Esophagus mucosa (tissue), 1 donor: ENCODE measurements at places on chromosomes 11 and 22.

DNA sequence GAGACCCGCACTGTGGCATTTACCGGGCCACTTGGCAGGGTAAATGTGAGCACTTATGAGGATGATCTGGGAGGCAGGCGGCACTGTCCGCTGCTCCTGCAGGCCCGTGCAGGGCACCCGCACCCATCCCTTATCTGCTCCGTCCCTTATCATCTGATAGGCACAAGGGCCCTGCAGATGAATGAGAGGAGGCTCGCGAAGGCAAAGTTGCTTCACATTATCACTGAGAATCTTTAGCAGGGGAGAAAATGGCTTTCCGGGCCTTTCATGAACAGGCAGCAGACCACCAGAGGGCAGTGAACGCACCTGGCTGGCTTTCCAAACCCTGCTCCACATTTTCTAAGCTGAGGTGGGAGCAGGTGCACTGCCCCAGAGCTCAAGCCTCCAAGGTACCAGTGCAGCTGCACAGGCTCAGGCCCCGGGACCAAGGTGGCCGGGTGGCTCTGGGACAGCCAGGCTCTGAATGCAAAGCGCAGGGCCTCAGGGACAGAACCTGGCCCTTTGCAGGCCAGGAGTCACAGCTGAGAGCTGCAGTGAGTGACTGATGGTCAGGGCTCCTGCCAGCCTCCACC, 165.6 kb downstream of the SHANK2 start:
- ATAC-seq: no peak

- ATAC-seq: no peak
Observed at GRCh38 chr11:36330411-36330810, 34.3 kb downstream of the PRR5L start.

- ATAC-seq: no peak
Observed at GRCh38 chr11:105192115-105192514, 52.5 kb upstream of the CARD18 start.

GRCh38 chr22:32905400-32905799, 103.9 kb downstream of the TIMP3 start:
- no peak for ATAC-seq

DNA sequence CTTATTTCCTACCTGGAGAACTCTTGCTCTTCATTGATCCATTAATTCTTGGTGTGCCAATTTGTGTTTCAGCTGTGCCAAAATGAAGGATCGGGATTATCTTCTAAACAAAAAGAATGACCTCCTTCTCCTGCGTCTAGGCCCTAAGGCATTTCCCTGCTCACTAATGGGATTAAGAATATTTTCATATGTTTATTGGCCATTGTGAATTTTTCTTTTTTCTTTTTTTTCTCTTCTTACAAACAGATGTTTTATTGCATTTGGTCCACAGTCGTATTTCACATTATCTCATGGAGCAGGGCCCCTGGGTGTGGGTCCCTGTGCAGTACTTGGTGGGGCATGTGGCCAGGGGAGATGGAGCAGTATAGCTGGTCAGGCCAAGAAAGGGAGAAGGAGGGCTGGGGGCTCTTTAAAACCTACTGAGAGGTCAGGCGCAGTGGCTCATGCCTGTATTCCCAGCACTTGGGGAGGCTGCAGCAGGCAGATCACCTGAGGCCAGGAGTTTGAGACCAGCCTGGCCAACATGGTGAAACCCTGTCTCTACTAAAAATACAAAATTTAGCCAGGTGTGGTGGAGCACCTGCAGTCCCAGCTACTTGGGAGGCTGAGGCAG, 35.3 kb upstream of the HORMAD2 start:
- no peak for ATAC-seq

- no peak for ATAC-seq
Observed at GRCh38 chr11:19506816-19507486, 205.7 kb upstream of the NAV2 start.

- ATAC-seq: no peak
Observed at GRCh38 chr11:93512949-93513667, 30.1 kb downstream of the SMCO4 start.

GRCh38 chr22:45645150-45645525, 26.5 kb upstream of the ATXN10 start:
- ATAC-seq: no peak

- no peak for ATAC-seq
Observed at GRCh38 chr11:114285599-114285998, 10.6 kb upstream of the NNMT start.

- no peak for ATAC-seq
Observed at GRCh38 chr11:28738549-28738948, 630.4 kb downstream of the METTL15 start.

DNA sequence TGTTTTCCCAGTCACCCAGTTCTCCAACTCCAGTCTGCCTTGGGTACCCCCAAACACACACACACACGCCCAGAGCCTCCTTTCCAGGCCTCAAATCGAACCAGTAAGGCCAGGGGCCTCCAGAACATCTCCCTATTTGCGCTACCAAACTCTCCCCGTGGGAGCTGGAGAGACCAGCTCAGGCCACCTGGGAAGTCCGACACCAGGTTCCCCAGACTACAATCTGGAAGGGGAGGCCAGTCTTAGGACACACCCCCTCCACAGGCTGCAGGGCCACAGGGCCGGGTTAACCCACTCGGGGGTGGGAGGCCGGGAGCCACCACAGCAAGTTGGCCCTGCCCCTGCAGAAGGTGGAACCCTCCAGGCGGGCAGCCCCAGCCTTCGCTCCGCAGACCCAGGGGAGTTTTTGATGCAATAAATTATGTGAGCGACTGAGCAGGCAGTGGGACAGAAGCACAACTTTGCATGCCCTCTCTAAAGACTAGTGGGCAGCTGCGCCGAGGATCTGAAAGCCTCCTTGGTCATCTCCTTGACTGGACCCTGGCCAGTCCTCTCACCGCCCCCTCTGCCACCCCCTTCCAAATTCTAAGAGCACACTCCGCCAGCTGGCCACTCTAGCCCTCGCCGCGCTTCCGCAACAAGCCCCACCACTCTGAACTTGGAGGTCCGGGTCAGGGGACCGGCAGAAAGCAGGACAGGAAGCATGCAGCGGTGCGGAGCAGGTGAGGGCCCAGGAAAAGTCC, 2.8 kb downstream of the IGF2 start:
- ATAC-seq: no peak

- ATAC-seq: no peak
Observed at GRCh38 chr22:45629469-45630089, 42.1 kb upstream of the ATXN10 start.

- ATAC-seq: no peak
Observed at GRCh38 chr22:23862103-23862502, 4.4 kb downstream of the SLC2A11 start.

DNA sequence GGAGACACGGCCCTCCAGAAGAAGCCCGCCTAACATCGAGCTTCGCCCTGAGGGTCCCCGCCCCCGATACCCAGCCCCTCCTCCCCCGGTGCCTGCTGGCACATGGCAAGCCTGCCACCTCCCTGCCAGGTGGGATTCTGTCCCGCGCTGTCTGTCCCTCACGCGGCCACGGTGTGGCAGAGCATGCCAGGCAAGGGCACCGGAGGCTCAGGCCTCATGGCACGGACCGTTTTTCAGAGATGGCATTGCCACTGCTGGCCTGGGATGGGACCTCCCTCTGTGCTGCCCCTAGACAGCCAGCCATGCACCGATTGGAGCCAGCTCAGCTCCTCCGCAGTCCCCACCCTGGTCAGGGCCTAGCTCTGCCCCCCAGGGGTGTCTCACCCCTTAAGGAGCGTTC, 19.4 kb downstream of the MRPL23 start:
- ATAC-seq: no peak

GRCh38 chr11:64306876-64307622, 1.7 kb downstream of the ESRRA start:
- no peak for ATAC-seq

DNA sequence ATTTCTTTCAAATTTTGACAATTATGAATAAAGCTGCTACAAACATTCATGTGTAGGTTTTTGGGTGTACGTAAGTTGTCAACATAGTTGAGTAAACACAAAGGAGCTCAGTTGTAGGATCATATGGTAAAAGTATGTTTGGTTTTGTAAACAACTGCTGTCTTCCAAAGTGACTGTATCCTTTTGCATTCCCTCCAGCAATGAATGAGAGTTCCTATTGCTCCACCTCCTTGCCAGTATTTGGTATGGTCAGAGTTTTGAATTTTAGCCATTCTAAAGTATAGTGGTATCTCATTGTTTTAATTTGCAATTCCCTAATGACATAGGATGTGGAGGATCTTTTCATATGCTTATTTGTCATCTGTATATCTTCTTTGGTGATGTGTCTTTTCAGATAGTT, 28.0 kb upstream of the PHOX2A start:
- no peak for ATAC-seq

DNA sequence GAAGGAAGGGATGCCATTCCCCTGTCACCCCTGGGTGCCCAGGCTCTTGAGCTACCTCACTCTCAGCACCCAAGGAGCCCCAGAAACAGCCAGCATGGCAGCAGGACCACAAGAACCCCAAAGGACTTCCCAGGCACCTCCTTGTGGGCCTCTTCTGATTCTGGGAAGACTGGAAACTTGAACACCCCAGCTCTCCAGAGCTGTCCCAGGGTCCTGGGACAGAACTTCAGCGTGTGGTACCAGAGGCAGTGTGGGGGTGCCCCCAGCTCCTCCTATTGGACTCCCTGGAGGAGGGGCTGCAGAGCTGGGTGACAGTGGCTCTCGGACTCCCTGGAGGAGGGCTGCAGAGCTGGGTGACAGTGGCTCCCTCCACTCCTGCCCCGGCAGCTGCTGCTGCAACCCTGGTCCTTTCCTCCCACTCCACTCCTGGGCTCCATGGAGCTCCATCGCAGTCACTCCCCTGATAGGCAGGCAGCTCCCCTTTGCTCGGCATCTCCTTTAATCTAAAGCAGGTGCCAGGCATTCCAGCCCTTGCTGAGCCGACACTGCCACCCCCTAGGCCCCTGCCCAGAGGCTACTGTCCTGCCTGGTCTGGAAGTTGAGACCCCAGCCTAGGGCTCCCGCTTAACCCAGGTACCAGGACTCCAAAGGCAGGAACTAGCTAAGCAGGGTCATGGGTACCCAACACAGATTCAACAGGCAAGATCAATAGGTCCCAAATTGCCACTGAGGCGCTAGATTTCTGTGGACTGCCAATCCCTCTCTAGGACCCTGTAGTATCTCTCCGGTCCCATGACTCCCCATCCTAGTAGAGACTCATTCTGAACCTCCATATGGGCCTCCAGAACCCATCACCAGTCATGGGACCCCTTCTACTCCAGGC, 2.7 kb downstream of the BCL9L start:
- no peak for ATAC-seq

DNA sequence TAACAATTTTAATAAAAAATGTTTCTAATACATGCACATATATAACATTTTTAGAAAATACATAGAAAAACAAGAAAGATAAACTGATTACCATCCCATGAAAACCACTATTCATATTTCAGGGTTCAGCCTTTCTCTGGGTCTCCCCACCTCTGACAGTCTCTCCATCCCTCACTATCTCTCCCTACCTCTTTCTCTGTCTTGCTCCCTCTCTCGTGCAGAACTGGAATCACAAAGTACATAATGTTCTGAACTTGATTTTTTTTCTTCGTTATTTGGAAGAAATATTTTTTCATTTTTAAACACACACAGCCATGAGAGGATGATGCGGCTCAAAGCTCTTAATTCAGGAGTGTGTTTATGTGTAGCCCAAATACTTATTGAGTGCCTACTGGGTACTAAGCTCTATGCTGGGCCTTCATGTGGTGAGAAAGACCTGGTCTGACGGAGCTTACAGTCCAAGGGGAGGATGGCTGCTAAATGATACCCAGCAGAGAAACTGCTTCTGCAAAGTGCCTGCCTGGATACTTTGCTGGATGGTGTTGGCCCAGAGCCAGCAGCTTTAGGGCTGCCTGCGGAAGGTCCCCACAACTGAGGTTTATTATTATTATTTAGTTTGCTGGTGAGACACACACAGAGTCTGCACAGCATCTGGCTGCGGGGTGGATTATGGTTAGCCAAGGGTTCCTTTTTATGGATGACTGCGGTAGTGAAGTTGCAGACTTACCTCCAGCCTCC, 42.6 kb downstream of the SC5D start:
- ATAC-seq: no peak

GRCh38 chr11:17005646-17006045, 8.6 kb downstream of the PLEKHA7 start:
- no peak for ATAC-seq

DNA sequence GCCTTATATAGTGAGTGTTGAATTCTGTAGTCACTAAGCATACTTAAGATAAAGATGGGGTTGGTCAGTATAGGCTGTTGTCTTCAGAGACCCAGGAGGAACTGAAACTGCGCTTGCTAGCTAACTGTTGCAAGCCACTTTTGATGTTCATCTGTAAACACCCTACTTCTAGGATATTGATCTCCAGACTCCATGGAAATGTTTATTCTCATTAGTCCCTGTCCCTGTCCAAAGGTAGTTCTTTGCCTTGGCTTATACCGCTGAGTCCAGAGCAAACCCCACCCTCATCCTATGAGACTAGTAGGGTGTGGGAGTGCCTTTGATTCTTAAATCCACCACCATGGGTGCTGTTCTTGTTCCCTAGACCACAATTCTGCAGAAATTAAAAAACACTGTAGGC, 36.4 kb downstream of the DEPDC5 start:
- no peak for ATAC-seq

GRCh38 chr11:1171985-1172728, 14.4 kb downstream of the MUC5AC start:
- no peak for ATAC-seq

DNA sequence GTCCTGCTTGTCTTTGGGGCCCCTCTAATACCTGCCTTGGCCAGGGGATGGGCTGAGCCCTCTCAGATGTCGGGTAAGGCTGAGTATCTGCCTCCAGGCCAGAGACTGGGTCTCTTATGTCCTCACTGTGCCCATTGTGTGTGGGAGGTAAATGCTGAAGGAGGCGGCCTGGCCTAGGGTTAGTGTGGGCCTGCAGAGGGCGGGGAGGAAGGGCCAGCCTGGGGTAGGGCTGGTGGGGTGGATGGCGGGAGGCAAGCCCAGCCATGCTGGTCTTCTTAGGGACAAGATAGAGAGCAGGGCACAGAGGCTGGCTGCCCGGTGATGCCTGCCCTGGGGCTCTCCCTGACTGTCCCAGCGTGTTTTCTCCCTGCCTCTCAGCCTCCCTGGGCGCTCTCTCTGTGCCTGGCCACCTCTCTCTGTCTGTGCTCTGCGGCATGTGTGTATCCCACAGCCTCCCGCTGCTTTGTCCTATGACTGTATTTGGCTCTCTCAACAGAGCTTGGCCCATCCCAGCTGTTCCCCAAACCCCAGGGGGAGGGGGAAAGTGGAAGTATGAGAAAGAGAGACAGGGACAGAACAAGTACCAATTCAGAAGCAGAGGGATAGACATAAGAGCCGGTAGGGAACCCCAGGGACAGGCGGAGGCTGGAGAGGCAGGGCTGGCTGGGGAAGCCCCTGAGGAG, 57.0 kb downstream of the PDE2A start:
- no peak for ATAC-seq

GRCh38 chr22:49812838-49813237, 14.8 kb downstream of the BRD1 start:
- peak; percentile 13 for ATAC-seq

- no peak for ATAC-seq
Observed at GRCh38 chr22:49352361-49353169, 475.1 kb downstream of the BRD1 start.

- ATAC-seq: no peak
Observed at GRCh38 chr11:47332791-47333525, 19.5 kb downstream of the MYBPC3 start.

GRCh38 chr22:47356511-47357011, 594.1 kb downstream of the TBC1D22A start:
- no peak for ATAC-seq

- ATAC-seq: no peak
Observed at GRCh38 chr11:112513417-112513816, 252.8 kb upstream of the PLET1 start.
